OCI-LY7 (cell line): ENCODE measurements at places on chromosomes 1 and 21. TPM values are rescaled to one million over a fixed set of nuclear protein-coding genes. Genes with fewer than 3 reads are reported as not detected.
A peak's percentile ranks its signal among the peaks of the same experiment; 100 is the strongest.

DNA sequence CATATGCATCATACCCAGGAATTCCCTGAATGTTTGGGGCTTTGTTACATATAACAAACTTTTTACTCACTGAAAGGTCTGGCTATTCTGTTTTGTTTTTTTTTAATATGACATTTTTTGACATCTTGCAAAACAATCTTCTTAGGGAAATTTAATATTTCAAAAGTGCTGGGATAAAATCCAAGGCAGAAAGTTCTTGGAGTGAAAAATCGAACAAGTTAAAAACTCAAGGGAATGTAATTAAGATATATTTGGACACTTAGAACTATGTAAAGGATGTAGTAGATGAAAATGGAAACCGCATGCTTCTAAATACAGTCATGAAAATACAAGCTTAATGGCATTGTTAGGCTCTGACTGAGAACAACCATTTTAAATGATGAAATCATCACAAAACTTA, 8.6 kb downstream of the CHODL start:
- no peak for DNase-seq

- DNase-seq: no peak
Observed at GRCh38 chr1:180542113-180542837, 16.5 kb upstream of the OVAAL start.

DNA sequence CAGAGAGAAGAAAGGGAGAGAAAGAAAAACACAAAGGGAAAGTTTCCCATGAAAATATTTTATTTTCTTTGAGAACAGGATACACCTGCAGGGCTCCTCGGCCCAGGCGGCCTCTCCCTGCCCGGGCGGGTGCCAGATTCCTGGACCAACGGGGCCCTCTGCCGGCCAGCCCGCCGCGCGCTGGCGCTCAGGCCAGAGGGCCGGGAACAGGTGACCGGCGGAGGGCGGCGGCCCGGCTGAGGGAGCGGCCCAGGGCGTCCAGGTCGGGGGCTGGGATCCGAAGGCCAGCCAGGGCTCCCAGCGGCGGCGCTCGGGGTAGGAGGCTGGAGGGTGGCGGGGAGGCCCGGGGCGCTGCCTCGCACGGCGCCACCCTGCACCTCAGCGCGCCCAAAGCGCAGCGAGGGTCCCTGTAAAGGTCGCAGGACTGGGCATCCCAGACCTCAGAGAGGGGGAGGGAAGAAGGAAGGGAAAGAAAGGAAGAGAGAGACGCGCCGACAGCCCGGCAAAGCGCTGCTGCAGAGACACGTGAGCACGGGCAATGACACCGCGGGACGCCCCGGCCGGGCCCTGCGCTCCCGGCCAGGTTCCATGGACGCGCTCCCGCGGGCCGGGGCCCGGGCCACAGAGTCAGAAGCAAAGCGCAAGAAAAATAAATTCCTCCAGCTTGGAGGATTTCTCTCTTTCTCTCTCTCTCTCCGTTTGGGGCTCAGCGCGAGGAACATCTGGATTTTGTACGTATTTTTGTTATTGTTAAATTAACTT, 927 bp downstream of the WNT9A start:
- no peak for DNase-seq

- no peak for DNase-seq
Observed at GRCh38 chr21:26546446-26547097, 26.5 kb downstream of the CYYR1 start.

GRCh38 chr1:176742322-176742721, 279.3 kb downstream of the PAPPA2 start:
- no peak for DNase-seq

DNA sequence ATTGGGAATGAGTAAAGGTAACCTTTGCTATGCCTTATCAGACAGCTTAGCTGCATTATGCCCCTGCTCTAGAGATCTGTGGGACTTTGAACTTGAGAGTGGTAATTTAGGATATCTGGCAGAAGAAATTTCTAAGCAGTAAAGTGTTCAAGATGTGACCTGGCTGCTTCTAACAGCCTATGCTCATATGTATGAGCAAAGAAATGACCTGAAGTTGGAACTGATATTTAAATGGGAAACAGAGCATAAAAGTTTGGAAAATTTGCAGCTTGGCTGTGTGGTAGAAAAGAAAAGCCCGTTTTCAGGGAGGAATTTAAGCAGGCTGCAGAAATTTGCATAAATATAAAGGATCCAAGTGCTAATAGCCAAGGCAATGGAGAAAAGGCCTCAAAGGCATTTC, 90.4 kb downstream of the HHIPL2 start:
- DNase-seq: no peak

DNA sequence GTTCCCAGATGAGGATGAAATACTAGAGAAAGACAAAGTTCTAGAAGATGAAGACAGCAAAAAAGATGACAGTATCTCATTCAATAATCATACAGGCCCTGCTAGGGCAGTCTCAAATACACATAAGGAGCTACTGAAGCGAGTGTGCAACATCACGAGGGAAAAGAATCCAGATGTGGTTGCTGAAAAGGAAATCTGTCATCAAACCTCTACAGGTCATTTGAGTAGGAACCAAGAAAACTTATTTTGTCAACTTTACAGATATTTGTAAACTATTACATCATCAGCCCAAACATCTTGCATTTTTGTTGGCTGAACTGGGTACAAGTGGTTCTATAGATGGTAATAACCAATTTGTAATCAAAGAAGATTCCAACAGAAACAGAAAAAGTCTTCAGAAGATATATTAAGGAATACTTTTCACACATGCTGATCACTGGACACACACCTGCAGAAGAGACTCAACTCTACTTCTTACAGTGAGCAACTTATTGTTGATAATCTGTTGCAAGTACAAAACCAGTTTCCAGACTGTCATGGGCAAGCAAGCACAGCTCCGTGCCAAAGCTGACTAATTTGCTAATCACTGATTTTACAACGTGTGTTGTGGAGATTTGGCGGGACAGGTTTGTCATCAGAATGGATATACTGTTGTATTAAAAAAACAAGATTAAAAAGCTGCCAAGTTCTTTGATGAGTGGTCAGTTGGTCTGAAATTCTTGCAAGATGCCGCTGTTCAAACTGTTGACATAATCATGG, 42.1 kb downstream of the TRIM33 start:
- DNase-seq: no peak

- peak; percentile 95 for DNase-seq
Observed at GRCh38 chr1:182839209-182840066, at the start of gene DHX9. DHX9 (plus strand) TSS chr1:182839347; CDS start chr1:182842567, 3,220 bp downstream.

GRCh38 chr1:167909691-167910180, 4.2 kb downstream of the ADCY10 start:
- no peak for DNase-seq

GRCh38 chr1:170590921-170591705, 59.1 kb downstream of the GORAB start:
- DNase-seq: no peak

DNA sequence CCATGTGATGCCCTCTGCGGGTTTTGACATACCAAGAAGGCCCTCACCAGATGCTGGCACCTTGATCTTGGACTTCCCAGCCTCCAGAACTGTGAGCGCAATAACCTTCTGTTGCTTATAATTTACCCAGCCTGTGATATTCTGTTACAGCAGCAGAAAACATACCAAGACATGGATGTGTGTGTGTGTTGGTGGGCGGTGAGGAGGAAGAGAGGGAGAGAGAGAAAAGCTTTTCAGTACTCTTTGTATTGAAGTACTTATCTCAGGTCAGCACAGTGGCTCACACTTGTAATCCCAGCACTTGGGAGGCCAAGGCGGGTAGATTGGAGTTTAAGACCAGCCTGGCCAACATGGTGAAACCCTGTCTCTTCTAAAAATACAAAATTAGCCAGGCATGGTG, 23.1 kb downstream of the TRAPPC10 start:
- no peak for DNase-seq

GRCh38 chr21:26124421-26124833, 46.1 kb downstream of the APP start:
- no peak for DNase-seq

DNA sequence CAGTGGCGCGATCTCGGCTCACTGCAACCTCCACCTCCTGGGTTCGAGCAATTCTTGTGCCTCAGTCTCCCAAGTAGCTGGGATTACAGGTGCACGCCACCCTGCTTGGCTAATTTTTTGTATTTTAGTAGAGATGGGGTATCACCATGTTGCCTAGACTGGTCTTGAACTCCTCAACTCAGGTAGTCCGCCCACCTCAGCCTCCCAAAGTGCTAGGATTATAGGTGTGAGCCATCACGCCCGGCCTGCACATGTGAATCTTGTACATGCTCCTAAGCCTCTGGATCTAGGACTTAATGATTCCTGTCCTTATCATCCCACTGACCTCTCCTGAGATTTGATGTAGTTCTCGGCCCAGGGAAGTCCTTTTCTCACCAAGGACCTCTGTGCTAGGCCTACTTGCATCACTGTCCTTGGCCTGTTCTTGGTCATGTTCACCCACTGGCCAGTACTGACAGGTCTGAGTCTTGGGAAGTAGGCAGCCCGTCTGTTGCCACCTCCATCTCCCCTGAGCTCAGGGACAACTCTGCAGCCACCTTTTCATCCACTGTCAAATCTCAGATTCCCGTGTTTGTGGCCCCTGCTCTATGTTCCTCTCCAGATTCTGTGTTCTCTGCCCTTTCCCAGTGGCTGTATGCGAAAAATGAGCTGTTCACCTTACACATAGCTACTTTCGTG, 9.4 kb downstream of the HYI start:
- DNase-seq: no peak

- no peak for DNase-seq
Observed at GRCh38 chr1:38701088-38701487, 158.5 kb downstream of the RRAGC start.

DNA sequence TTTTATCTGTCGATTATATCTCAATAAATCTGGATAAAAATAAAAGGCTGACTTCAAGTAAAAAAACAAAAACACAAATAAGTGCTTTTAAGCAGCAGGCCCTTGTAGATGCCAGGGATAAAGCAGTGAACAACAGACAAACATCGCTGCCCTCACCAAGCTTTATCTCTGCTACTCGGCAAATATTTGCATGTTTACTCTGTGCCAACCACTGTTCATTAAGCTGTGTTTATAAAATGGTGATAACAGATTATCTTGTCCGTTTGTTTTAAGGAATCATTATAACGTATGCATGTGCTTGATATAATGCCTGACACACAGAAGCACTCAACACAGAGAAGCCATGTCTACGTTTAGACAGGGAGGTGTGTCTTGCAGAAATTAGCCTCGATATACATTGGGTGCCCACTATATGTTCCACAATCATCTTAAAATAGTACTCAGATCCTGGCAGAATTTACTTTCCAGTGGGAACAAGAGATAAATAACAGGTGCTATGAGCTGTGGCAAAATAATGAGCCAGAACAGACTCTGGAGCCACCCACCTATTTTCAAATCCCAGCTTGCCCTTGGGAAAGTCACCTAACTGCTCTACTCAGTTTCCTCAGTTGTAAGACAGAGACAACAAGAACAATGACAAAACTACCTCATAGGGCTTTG, 47.2 kb downstream of the TRIT1 start:
- no peak for DNase-seq

- DNase-seq: no peak
Observed at GRCh38 chr1:84827976-84828375, 65.0 kb downstream of the LPAR3 start.

- peak; percentile 78 for DNase-seq
Observed at GRCh38 chr1:93715529-93716126, 34.0 kb upstream of the BCAR3 start.

GRCh38 chr1:27241677-27242076, 7.2 kb downstream of the WDTC1 start:
- no peak for DNase-seq

GRCh38 chr1:228009828-228010775, 3.3 kb downstream of the WNT3A start:
- peak; percentile 69 for DNase-seq

- DNase-seq: no peak
Observed at GRCh38 chr21:45294509-45295291, 7.0 kb upstream of the POFUT2 start.

DNA sequence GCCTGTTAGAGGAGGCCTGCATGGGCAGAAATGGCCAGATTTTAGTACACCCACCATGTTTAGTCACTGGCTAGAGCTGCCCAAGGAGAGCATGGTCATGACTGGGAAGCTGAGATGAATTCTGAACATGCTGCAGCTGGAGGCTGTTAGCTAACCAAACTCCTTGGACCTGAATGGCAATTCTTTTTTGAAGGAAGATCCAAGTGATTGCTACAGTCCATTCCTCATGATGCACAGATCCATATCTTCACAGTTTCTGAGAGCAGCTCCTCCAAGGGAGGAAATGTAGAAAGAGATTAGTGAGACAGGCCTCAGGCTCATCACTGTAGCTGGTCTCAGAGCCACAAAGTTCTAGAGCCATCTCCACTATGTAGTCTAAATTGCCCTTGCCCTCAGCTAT, 11.1 kb downstream of the ZFYVE9 start:
- DNase-seq: no peak

DNA sequence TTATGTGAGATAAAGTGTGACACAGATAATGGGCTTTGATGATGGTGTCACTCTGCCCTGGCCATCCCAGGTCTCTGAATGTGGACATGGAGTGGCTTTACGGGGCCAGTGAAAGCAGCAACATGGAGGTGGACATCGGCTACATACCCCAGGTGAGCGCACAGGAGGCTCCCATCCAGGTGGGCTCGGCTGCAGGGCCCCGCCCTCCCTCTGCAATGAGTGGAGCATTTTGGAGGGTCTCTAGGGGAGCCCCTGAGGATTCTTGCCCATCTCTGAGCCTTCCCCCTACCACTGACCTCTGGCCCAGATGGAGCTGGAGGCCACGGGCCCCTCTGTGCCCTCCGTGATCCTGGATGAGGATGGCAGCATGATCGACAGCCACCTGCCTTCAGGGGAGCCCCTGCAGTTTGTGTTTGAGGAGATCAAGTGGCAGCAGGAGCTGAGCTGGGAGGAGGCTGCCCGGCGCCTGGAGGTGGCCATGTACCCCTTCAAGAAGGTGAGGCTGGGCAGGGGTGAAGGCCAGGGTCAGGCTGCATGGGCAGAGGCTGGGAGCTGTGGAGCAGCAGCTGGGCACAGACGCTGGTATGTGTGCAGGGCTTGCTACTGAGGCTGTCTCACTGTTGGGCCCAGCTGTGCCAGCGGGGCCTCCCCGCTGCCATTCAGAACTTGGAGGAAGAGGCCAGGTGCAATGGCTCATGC, 8.2 kb upstream of the MTFR1L start:
- DNase-seq: no peak

GRCh38 chr1:176545034-176545639, 82.2 kb downstream of the PAPPA2 start:
- no peak for DNase-seq

The SH2D2A gene
- total RNA-seq: 2.1 and 2.2 TPM in 2 replicates

The KCNE2 gene
- total RNA-seq: not detected in 2 replicates

The OR14K1 gene
- total RNA-seq: not detected in 2 replicates

The AQP10 gene
- total RNA-seq: not detected in 2 replicates

The ZNF436 gene
- total RNA-seq: 6.4 and 7.6 TPM in 2 replicates

The TIAM1 gene
- 25.1 and 27.0 TPM in 2 replicates for total RNA-seq

The CNR2 gene
- total RNA-seq: 13.2 and 17.0 TPM in 2 replicates

The LCE6A gene
- total RNA-seq: not detected in 2 replicates
